ENCODE measurements at places on chromosomes 12 and 14.

- H3K27ac ChIP-seq, result no peak overlapping the region
- H3K4me1 ChIP-seq, result peaks cover 5% of the 10 kb centered on the region
- no peaks in the 10 kb centered on the region for H3K36me3 ChIP-seq
These were observed 641 bp upstream of the ASCL1 start for GRCh38 chr12:102956738-102957327.

GRCh38 chr12:79442396-79442795 lies 248.4 kb downstream of the PAWR start:
- ATAC-seq, result no peak
- no peak overlapping the region for H3K27ac ChIP-seq
- no peak overlapping the region for H3K4me3 ChIP-seq
- H3K4me1 ChIP-seq, result no peaks in the 10 kb centered on the region
- no peaks in the 10 kb centered on the region for H3K36me3 ChIP-seq
- no peaks in the 10 kb centered on the region for H3K27me3 ChIP-seq

DNA sequence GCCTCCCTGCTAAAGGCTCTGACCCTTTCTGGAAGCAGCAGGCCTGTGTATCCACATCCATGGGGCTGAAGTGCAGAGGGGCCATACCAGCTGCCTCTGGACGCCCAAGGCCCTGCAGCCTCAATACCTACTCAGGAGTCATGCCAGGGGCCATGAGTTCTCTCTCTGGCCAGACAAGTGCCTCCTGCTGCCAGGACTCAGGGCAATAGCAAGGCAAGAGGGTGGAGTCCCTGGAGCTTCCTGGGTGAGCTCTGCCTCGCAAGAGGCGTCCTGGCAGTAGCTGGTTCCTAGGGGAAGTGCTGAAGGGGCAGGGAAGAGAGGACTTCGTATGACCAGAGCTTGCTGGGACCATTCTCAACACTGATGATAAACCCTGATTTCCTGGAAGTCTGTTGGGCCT lies 10.9 kb upstream of the ENDOU start:
- peak overlapping the region; percentile 22 for H3K27ac ChIP-seq
- H3K27me3 ChIP-seq, result no peaks in the 10 kb centered on the region
- no peaks in the 10 kb centered on the region for H3K36me3 ChIP-seq

GRCh38 chr12:24955853-24956252 lies 7.0 kb upstream of the BCAT1 start:
- no peak overlapping the region for H3K27ac ChIP-seq
- peaks cover 31% of the 10 kb centered on the region for H3K27me3 ChIP-seq
- H3K4me1 ChIP-seq, result peaks cover 10% of the 10 kb centered on the region
- no peak for ATAC-seq
- H3K36me3 ChIP-seq, result no peaks in the 10 kb centered on the region

DNA sequence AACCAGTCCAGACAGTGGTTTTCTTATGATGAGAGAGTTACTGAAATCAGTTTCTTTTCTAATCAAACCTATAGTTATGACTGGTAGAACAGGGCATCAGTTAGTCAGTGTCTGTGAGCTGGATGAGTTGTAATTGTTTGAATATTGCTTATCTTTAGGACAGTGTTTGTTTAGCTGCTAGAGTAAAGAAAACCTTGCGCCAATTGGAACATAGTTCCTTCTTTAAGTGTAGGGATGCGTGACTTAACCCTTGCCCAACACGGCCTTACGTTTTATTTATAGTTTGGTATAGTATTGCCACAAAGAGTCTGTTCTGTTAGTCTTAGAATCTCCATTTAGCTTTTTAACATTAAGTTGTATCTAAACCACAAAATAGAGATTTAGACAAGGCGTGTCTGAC lies 572.6 kb downstream of the SLC16A7 start:
- H3K4me1 ChIP-seq, result no peaks in the 10 kb centered on the region
- no peak for ATAC-seq
- H3K27ac ChIP-seq, result no peak overlapping the region
- H3K27me3 ChIP-seq, result no peaks in the 10 kb centered on the region
- H3K36me3 ChIP-seq, result no peaks in the 10 kb centered on the region

GRCh38 chr12:31234053-31234840 lies 91.7 kb downstream of the SINHCAF start:
- no peak for ATAC-seq
- no peak overlapping the region for H3K4me3 ChIP-seq
- no peak overlapping the region for H3K27ac ChIP-seq

Data from activated T-helper 17 cell treated with anti-CD3 and anti-CD28 coated beads, Interleukin-2, amount 50 U/mL, for 72 hours (primary cell).